ENCODE measurements at places on chromosomes 16 and 17.

GRCh38 chr16:17347624-17348023 lies 123.1 kb downstream of the XYLT1 start:
- no peak for DNase-seq

GRCh38 chr17:50458701-50459676 lies 9.7 kb downstream of the CHAD start:
- no peak for DNase-seq

DNA sequence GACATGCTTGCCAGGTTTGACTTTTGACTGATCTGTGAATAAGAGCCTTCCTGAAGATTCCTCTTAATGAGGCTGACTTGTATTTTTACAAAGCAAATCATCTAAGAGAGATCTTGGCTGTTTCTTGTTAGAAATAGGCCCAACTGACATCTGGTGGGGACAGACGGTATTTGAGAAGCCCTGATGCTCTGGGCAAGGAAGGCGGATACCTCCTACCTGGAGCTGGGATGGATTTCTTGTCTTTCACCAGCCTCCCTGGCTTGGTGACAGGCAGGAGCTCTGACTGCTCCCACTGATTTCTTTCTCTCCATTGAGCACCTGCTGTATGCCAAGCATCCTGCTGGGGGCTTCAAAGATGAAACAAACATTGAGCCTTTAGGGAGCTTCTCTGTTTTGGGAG lies 40.4 kb downstream of the AKAP1 start:
- no peak for DNase-seq

- no peak for DNase-seq
Measured at GRCh38 chr16:71185347-71185746, 45.2 kb downstream of the HYDIN start.

All from NCI-H1694 treated with DMSO at 0.1 percent for 48 hours (cell line).